HepG2 (cell line): ENCODE measurements at places on chromosomes 16 and 17. TPM values are rescaled to one million over a fixed set of nuclear protein-coding genes. Genes with fewer than 3 reads are reported as not detected.
A peak's percentile ranks its signal among the peaks of the same experiment; 100 is the strongest.

The UTS2R gene
- 0.13 TPM in 1 of 2 replicates, not detected in the other for total RNA-seq

The PIK3R5 gene
- total RNA-seq: not detected in 2 replicates

The MMP25 gene
- total RNA-seq: 0.04 TPM in 1 of 2 replicates, not detected in the other

The CES3 gene
- total RNA-seq: 2.3 and 6.6 TPM in 2 replicates

The ACSM2A gene
- total RNA-seq: 10.6 and 16.3 TPM in 2 replicates

The NPIPA8 gene
- 0.24 TPM in 2 replicates for total RNA-seq

The MSLN gene
- total RNA-seq: 0.72 and 2.0 TPM in 2 replicates

- peaks cover 44% of the 10 kb centered on the region for H3K4me1 ChIP-seq
- H3K27ac ChIP-seq: peak overlapping the region; percentile 86
- no peak for DNase-seq
- peaks cover 9% of the 10 kb centered on the region; the same call in 1 of the 3 replicates for H3K36me3 ChIP-seq
These were observed 536 bp downstream of the SLC38A10 start for GRCh38 chr17:81294512-81295030.

- H3K4me3 ChIP-seq: no peak overlapping the region
- no peak overlapping the region for H3K27ac ChIP-seq
- H3K27me3 ChIP-seq: peaks cover 3% of the 10 kb centered on the region; the same call in 1 of the 2 replicates
- no peak for DNase-seq
- H3K4me1 ChIP-seq: peaks cover 67% of the 10 kb centered on the region
- H3K36me3 ChIP-seq: no peaks in the 10 kb centered on the region
These were observed 58.6 kb upstream of the TOB1 start for GRCh38 chr17:50924800-50925199.

GRCh38 chr17:41773190-41773588 is 13.3 kb downstream of the JUP start:
- no peaks in the 10 kb centered on the region for H3K27me3 ChIP-seq
- H3K4me3 ChIP-seq: peak overlapping the region; percentile 36; the same call in 1 of the 2 replicates
- peaks cover 8% of the 10 kb centered on the region; the same call in 1 of the 2 replicates for H3K36me3 ChIP-seq
- H3K27ac ChIP-seq: peak overlapping the region; percentile 80

DNA sequence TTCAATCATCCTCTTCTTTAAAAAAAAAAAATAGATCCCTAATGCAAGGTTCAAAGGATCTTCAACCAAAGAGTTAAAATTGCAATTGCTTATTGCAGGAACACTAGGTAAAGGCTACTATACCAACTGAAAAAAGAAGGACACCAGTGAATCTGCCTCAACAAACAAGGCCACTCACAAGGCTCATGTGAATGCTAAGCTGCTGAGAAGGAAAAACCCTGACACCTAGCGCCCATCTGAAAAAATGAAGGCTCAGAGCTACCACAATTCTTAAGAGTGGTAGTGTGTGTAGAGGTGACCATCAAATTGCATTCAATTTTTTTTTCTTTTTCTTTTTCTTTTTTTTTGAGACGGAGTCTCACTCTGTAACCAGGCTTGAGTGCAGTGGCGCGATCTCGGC is 201.6 kb upstream of the C17orf78 start:
- H3K4me3 ChIP-seq: no peak overlapping the region
- no peak overlapping the region for H3K27ac ChIP-seq
- no peaks in the 10 kb centered on the region for H3K27me3 ChIP-seq
- peaks cover 52% of the 10 kb centered on the region for H3K36me3 ChIP-seq

DNA sequence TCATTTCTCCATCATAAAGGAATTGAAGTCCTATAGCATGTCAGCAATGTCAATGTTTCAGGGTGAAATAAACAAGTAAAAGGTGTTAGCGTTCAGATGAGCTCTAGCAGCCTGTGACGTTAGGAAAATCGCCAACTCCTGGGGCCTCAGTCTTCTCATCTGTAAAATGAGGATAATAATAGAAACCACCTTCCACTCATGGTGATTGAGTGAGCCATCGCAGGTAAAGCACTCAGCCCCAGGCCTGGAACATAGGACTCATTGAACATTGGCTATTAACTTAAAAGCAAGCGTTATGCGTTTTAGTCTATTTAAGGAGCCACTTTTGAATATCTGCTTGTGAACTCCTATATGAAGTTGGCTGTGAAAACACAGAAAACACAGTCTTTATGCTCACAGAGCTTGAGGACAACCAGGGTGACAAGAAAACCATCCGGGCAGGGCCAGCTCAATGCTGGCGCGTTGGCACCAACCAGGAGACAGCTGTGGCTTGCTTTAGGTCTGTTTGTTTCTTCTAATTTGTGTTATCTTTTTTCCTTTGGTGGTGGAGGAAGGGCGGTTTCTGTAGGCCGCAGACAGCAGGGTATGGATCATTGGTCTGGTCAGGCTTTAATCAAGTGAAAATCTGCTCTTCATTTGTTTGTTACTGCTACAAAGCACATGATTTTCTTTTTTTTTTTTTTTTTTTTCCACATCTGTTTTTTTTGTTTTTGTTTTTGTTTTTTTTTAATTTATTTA is 35.7 kb upstream of the MED9 start:
- H3K4me3 ChIP-seq: no peak overlapping the region
- H3K4me1 ChIP-seq: peaks cover 61% of the 10 kb centered on the region
- H3K27me3 ChIP-seq: no peaks in the 10 kb centered on the region
- H3K36me3 ChIP-seq: no peaks in the 10 kb centered on the region

- no peak overlapping the region for H3K4me3 ChIP-seq
- no peaks in the 10 kb centered on the region for H3K27me3 ChIP-seq
- H3K27ac ChIP-seq: no peak overlapping the region
- peaks cover 12% of the 10 kb centered on the region; the same call in 2 of the 3 replicates for H3K36me3 ChIP-seq
- no peak for DNase-seq
- peaks cover 13% of the 10 kb centered on the region for H3K4me1 ChIP-seq
These were observed 34.0 kb downstream of the CCDC57 start for GRCh38 chr17:82178499-82179261.

DNA sequence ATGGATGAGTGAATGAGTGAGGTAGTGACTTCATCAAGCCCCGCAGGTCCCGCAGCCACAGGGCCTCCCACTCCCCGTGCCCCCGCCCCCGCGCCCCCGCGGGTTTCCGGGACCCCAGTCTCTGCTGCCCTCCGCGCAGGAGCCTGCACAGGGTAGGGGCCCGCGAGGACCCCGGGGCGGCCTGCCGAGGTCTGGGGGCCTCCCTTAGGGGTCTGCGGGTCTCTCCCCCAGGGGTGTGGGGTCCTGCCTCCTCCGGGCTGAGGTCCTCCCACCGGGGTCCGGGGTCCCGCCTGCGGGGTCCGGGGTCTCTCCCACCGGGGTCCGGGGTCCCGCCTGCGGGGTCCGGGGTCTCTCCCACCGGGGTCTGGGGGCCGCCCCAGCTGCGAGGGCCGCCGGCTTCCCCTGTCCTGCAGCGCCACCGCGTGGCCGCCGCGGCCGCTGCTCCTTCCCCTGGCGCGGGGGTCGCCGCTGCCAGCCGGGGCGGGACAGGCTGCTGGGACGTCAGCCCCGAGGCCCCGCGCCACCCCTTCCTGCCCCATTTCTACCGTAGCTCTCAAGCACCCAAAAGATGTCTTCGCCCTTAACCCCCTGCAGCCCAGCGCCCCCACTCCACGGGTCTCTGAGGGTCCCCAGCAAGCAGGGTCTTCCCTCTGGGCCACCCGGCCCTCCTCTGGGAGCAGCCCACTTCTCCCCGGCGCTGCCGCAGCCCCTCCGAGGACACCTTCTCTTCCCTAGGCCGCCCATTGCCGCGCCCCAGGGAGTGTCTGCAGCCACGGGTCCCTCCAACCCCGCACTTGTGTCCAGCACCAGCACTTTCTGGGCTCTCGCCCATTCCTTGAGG is 10.4 kb upstream of the CHMP6 start:
- no peaks in the 10 kb centered on the region for H3K36me3 ChIP-seq
- H3K4me3 ChIP-seq: peak overlapping the region; percentile 56; the same call in 1 of the 2 replicates
- H3K4me1 ChIP-seq: peaks cover 21% of the 10 kb centered on the region
- H3K27ac ChIP-seq: no peak overlapping the region

- H3K27ac ChIP-seq: no peak overlapping the region
- peaks cover 70% of the 10 kb centered on the region; the same call in 2 of the 3 replicates for H3K27me3 ChIP-seq
- DNase-seq: no peak
- H3K4me1 ChIP-seq: peaks cover 30% of the 10 kb centered on the region
- H3K36me3 ChIP-seq: no peaks in the 10 kb centered on the region
- no peak overlapping the region for H3K4me3 ChIP-seq
These were observed 11.8 kb downstream of the CNGB1 start for GRCh38 chr16:57959121-57959520.

DNA sequence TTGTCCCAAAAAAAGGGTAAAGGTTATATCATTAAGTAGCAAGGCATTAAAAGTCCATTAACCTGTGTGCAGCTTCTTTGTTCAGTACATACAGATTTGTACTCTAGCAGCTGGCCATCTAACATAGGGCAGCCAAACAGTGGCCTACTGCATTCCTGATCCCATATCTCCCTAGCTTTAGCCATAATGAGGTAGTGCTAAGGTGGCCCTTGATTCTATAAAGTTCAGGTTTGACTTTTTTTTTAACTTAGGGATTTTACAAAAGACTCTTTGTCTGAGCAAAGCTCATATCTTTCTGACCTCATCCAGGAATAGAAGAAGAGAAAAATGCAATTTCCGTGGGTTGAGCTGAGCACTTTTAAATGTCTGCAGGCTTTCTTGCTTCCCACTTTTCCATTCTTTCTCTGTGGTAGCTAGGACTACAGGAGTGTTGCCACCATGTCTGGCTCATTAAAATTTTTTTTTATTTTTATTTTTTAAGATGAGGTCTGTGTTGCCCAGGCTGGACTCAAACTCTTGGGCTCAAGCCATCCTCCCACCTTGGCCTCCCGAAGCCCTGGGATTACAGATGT is 19.5 kb upstream of the CDC6 start:
- no peak overlapping the region for H3K4me3 ChIP-seq
- peaks cover 17% of the 10 kb centered on the region for H3K36me3 ChIP-seq
- peaks cover 15% of the 10 kb centered on the region for H3K4me1 ChIP-seq
- H3K27me3 ChIP-seq: no peaks in the 10 kb centered on the region

DNA sequence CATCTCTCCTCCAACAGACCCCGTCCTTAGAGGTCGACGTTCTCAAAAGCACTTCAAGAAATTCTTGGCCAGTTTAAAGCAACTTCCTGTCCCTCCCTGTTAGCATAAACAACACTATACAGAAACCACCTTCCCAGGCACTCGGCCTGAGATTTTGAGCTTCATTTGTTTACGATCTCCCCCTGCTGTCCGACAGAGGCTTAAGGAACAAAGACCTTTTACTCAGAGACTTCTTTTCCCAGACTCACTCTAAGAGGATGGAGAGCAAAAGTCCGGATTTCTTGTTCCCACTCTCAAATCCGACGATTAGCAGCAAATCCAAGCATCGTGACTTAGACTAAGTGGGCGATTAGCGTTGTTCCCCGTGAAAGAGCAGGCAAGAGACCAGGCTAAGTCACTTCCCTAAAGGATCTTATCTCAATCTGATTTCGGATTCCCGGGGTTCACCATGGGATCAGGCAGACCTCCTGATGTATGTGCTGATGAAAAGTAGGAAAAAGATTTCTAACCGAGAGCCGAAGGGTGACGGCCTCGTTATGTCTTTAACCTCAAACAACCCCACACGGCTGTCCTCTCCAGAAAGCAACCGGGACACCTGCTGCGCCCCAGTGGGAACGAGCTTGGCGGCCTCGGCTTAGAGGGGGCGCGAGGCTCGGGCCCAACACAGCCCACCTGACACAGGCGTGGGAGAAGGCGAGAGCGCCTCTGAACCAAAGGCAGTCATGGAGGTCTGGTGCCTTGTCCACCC is 598 bp downstream of the INPP5K start:
- peak overlapping the region; percentile 96 for H3K4me3 ChIP-seq
- H3K36me3 ChIP-seq: peaks cover 6% of the 10 kb centered on the region
- H3K27ac ChIP-seq: peak overlapping the region; percentile 53
- H3K4me1 ChIP-seq: peaks cover 17% of the 10 kb centered on the region

- H3K36me3 ChIP-seq: no peaks in the 10 kb centered on the region
- peaks cover 9% of the 10 kb centered on the region for H3K4me1 ChIP-seq
- no peak for DNase-seq
- no peak overlapping the region for H3K4me3 ChIP-seq
These were observed 53.1 kb downstream of the RAP1GAP2 start for GRCh38 chr17:2849327-2849670.
